MG63 (cell line): ENCODE measurements at places on chromosomes 7 and 10. TPM values are rescaled to one million over a fixed set of nuclear protein-coding genes. Genes with fewer than 3 reads are reported as not detected.

GRCh38 chr10:131588704-131589220 is 277.2 kb upstream of the TCERG1L start:
- DNase-seq: no peak

GRCh38 chr7:121887634-121888033 is 14.7 kb downstream of the PTPRZ1 start:
- no peak for DNase-seq

DNA sequence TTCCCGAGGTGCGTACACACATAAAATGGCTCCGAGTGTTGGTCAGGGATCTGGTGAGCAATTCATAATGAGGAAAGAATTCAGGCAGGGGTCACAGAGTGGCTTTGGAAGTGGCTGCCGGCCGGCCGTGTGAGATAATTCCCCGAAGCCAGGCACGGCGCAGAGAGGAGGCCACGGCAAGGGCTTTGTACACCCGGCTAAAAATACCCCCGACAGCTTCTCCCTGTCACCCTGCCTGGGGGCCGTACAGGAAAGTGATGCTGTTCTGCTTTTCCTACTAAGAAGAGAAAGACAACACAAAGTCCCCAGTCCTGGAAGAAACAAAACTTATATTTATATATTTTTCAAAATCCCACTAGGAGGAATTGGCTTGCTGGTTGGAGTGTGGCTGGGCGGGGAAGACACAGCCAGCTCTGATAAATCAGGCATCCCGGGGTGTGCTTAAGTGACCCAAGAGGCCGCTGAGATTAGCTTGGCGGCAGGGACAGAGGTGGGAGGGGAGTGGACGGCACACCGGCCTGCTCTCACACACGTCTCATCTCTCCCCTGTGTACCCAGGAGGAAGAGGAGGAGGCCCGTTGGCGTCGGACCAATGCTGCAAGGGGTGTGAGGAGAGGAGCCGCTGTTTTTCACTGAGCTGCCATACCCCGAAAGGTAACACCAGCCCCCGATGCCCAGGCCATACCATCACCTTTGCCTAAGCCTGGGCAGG is 70.5 kb downstream of the ZMIZ1 start:
- no peak for DNase-seq

DNA sequence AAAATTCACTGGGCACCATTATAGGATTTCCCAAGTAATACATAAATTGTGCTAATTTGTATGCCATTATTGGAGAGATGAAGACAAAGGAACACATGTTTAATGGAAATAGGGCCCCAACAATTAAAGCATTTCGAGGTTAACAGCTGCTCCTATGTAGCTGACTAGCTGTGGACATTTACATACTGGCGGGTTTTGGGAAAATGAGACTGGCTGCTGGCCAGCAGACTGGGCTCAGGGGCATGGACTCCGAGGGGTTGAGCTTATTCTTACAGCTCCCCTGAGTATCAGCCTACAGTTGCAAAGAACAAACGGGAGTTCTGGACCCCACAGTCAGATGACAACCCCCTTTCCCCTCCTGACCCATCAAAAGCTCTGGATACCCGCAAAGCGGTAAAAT is 91.9 kb upstream of the MYO3A start:
- DNase-seq: no peak

- no peak for DNase-seq
Measured at GRCh38 chr7:11613292-11613930, 218.6 kb downstream of the THSD7A start.

- DNase-seq: no peak
Measured at GRCh38 chr10:30738416-30738815, 108.9 kb upstream of the LYZL2 start.

DNA sequence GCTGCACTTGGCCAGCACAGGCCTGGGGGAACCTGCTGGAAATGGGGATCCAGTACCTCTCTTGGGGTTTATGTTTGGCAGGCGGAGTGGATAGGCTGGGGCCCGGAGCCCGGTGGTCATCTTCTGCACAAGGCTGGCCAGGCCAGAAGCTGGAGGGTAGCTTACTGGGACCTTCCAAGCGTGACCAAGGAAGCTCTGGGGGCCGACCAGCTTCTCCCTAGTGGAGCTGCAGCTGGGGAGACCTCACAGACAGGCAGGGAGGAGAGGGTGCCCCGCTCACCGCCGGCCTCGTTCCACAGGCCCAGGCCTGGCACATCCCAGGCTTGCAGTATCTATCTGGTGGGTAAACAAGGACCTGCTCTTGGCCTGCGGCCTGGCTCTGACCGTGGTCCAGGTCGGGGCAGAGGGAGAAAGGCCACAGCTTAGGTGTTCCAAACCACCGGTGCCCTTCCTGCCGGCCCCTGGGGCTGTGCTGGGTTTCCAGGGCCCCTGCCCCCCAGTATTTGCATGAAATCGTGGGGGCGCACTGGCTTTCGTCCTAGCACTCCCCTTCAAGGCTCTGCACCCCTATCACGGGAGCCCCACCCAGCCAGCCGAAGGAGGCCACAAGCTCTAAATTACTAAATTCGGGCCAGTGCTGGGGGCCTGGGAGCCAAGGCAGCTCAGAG is 1.5 kb upstream of the ELFN1 start:
- DNase-seq: no peak

DNA sequence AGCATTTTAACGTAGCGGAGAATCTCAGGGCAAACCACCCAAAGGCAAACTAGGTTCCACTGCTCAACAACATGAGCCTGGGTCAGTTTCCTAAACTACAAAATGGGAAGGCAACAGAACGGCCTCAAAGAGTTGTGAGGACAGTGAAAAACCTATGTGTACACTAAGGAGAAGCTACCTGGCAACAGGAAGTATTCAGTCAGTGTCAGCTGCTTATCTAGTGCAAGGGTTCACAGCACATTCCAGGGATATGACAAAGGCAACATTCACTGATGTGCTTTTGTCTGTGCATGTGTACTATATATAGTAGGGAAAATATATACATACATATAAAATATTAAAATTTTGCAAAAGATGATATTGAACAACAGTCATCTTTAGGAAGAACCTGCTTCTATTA is 17.2 kb downstream of the NUDCD3 start:
- no peak for DNase-seq

- DNase-seq: no peak
Measured at GRCh38 chr10:6069081-6069931, 7.1 kb upstream of the IL2RA start.

DNA sequence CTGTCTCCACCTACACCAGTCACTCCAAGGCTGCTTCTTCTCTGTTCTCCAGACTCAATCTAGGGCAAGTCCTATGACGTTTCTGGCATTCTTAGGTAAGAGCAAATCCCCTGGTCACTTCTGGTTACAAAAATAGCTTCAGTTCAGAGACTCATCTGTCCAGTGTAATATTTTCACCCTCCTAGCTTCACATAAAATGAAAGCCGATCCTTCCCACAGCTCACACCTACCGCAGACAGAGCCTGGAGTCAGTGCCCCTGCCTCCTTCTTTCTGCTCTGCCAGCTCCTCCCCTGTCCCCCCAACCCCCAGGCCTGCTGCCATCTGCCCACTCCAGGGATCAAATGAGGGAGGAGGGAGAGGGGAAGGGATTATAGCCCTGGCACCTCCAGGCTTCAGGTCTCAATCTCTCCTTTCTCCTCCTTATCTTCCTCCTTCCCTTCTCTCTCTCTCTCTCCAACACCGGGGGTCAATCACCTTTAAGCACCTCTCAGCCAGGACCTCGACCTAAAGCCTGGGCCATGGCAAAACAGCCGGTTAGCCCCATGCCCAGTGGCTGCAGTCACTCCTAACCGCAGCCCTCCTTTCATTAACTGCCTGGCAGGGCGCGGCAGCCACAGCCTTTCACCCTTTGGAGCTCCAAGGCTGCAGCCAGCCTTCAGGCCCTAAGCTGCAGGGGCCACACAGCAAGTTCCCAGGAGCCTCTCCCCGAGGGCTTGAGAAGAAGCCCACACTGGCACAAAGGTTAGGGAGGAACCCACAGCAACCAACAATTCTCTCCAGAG is 292.6 kb upstream of the MGMT start:
- DNase-seq: no peak

- peak; percentile 40 for DNase-seq
Measured at GRCh38 chr7:26675143-26675887, 189.1 kb downstream of the SKAP2 start.

DNA sequence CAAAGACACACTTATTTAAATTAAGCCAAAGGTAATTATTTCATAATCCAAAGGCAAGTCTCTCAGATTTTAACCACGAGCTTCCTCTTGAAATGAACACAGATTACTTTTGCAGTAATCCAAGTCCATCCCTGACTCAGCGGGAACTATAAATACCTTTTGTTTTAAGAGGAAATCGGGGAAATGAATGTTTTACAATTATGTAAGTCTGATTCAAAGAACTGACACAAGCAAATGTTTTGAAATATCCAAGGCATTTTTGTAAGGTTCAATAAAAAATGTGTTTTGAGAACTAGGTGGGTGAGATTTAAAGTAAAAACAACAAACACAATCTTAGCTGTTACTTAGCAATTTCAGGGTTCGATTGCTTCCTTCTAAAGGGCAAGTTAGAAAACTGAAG is 179.8 kb upstream of the ASAH2 start:
- DNase-seq: no peak

GRCh38 chr10:89566095-89566950 is 30.9 kb upstream of the SLC16A12 start:
- DNase-seq: no peak

GRCh38 chr7:137366995-137367394 is 23.5 kb upstream of the PTN start:
- no peak for DNase-seq

- no peak for DNase-seq
Measured at GRCh38 chr7:37376386-37376785, 72.3 kb downstream of the ELMO1 start.

GRCh38 chr7:46243406-46243805 is 322.3 kb upstream of the IGFBP3 start:
- no peak for DNase-seq

DNA sequence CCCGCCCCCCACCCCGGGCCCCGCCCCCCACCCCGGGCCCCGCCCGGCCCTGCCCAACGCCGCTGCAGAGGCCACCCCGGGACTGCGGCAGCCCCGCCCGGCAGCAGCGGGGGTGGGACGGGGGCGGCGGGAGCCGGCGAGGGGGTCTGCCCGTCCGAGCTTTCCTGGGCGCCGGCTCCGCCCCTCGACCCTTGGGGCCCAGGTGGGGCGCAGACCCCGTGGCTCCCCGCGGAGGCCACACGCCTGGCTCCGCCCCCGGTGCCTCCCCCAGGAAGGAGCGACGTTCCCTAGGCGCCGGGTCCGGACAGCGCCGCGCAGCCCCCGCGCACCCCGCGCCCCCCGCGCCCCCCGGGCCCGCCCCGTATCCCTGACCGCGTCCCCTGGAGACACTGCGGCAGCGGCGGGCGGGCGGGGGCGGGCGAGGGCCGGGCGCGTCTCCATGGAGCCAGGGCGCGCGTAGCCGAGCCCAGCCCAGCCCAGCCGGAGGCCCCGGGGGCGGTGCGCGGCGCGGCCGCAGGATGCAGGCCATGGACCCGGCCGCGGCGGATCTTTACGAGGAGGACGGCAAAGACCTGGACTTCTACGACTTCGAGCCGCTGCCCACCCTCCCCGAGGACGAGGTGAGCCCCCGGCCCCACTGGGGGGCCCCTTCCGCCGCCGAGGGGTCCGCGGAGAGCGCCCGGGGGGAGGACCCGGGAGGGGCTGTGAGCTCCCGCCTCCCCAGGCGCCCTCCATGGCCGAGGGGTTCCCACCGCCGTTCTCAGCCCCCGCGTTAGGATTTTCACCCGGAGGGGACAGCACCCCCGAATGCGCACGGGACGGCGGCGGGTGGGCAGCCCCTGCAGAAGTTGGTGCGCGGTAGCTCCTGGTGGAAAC is at the start of gene KNDC1:
TSS of gene KNDC1 (plus strand) at position 270 of the 876 bp plus-strand sequence. CDS start at position 519, 249 bp downstream.
- peak; percentile 46 for DNase-seq

- no peak for DNase-seq
Measured at GRCh38 chr7:85074016-85074415, 112.8 kb downstream of the SEMA3D start.

DNA sequence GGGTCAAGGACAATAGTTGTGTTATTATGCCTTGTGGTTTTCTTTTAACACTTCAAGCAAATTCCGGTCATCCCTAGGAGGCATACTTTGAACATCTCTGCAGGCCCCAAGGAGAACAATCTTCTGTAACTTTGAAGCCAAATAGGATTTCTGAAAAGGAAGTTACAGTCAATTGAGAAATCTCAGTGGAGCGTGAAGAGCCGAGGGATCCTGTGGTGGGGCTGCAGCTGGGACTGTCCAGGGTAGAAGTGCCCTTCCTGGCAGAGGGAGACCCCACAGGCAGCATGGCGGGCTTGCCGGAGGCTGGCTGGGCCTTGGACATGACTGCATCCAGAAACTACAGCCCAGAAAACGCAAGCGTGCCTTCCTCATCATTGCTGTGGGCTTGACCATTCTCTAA is 179.7 kb downstream of the PTPN20 start:
- no peak for DNase-seq

PAPOLB gene
- 0.94 TPM in 1 of 2 replicates, not detected in the other for total RNA-seq

TRIM73 gene
- 0.20 TPM in 1 of 2 replicates, not detected in the other for total RNA-seq

MACC1 gene
- total RNA-seq: not detected in 2 replicates

PHKG1 gene
- total RNA-seq: 5.5 TPM in 1 of 2 replicates, not detected in the other

MCM10 gene
- total RNA-seq: 16.3 and 27.8 TPM in 2 replicates

TEX36 gene
- total RNA-seq: not detected in 2 replicates

MKX gene
- total RNA-seq: 33.7 and 36.4 TPM in 2 replicates

SPDYE16 gene
- total RNA-seq: not detected in 2 replicates

GATA3 gene
- not detected in 2 replicates for total RNA-seq

GIMAP4 gene
- not detected in 2 replicates for total RNA-seq

ACTL6B gene
- not detected in 2 replicates for total RNA-seq

TECPR1 gene
- total RNA-seq: 4.8 and 9.5 TPM in 2 replicates

JCAD gene
- 4.6 and 5.8 TPM in 2 replicates for total RNA-seq

WASHC2A gene
- 21.2 and 22.9 TPM in 2 replicates for total RNA-seq

FRA10AC1 gene
- total RNA-seq: 1.9 and 4.2 TPM in 2 replicates
